Suprapubic skin (tissue), 4 donors: ENCODE measurements at places on chromosomes 4 and X. TPM values are rescaled to one million over a fixed set of nuclear protein-coding genes. Genes with fewer than 3 reads are reported as not detected.

GRCh38 chr4:25567253-25567652, 88.4 kb upstream of the SLC34A2 start:
- no peak for DNase-seq

- no peak for DNase-seq
These were observed 104.6 kb downstream of the REELD1 start for GRCh38 chr4:146318894-146319293.

- no peak for DNase-seq
These were observed 35.2 kb downstream of the AFF2 start for GRCh38 chrX:148535639-148536038.

DNA sequence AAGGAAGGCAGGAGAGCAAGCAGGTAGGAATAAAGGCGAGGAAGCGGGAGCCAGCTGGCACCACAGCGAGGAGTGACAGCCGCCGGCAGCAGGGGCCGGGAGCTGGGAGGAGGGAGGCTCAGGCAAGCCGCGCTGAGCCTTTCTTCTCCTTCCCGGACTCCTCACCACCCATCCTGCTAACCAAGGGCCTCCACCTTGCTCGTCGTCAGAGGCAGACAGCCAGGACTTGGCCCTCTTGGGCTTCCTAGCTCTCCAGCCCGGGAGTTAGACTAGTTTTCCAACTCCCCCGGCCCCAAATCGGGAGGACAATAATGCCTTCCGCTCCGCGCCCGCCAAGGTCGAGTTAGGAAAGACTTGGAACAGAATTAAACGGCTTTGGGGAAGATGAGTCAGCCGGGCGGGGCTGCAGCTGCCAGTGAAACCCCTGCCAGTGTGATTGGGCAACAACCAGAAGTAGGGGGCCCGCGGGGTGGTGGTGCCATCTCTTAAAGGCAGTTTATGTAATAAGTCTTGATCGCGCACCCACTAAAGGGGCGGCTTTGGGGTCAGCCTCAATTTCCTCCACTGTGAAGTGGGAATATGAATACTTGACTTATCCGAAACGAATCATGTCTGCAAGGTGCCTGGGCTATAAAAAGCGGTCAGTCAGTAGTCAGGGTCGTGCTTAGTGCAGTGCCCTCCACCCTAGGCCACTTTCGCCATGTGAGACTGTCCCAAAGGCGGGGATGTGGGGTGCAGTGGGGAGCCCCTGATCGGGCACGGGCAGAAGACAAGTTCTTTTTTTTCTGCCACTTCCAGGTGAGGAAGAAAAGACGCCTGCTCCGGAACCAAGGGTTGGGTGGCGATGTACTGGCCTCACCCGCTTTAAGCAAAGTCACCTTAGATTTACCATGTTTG, 6.7 kb upstream of the HSD17B10 start:
- peak; percentile 92 for DNase-seq

DNA sequence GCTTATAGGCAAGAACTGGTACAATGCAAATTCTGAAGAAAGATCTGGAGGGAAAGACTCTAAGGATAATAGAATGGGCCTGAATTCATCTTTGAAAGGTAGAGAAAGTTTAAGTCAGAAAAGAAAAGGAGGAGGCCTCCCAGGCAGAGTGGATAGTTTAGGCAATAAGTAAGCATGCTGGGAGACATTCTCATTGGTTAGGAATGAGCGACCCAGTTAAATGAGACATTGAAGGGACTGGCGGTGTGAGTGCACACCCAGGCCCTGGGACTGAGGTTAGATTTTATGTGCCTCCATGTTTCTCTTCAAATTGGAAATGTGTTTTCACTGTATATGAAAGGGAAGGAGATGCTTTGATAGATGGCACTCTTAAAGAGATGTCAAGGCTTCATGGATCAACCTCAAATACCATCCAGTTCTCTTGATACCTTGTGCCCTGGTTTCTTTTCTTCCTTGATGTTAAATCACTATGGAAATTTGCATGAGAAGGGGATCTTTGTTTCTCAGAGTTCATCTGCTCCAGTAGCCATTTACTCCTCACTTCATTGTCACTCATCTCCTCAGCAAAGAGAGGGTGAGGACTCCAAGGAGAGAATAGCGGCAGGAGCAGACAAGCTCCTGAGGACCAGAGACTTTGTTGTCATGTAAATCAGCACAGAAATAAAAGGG, 584.2 kb upstream of the INTU start:
- no peak for DNase-seq

- DNase-seq, result no peak
These were observed 89.3 kb upstream of the MAML3 start for GRCh38 chr4:140243278-140243753.

DNA sequence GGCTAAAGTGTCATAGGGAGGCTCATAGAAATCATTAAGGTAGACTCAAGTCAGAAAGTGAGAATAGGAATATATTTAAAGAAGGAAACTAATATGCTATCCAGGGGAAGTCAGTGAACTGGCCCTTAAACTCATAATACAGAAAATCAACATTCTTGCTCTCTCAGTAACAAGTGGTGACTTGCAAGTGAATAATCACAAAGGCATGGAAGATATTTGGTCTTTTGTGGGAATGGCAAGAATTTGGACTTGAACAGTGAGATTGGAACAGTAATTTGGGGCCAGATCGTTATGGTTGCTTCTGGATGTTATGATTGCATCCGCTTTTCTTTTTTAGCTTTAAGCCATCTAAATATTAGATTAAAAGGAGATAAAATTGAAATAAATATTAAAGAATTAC, 103.8 kb downstream of the TBC1D19 start:
- DNase-seq, result no peak

DNA sequence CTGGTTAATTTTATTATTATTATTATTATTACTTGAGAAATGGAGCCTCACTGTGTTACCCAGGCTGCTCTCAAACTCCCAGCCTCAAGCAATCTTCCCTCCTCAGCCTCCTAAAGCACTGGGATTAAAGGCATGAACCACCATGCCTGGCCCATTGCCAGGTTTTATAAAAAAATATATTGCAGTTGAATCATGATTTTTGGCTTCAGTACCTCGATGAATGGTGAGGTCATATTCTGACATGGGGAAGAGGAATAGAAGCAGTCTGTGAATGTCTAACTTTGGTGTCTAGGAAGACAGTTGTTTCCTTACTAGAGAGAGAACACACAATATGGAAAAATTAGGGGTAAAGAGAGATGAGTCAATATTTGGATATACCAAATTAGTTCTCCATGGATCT, 32.0 kb downstream of the CCSER1 start:
- no peak for DNase-seq

DNA sequence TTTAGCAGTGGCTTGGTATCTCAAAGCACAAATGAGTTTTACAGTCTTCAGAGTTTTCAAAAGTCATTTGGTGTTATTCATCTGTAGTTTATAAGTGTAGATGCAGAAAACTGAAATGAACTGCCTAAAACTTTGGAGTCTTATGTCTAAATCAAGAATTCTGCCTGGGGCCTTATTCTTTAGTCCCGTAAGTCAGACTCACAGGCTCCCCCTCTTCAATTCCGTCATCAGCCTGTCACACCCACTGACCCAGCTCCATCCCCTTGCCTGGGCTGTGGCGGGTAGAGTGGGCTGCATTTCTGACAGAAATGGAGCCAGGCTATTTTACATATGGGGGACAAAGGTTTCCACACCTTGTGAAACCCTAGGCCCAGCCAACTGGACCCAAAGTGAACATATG, 44.3 kb downstream of the TSPAN5 start:
- no peak for DNase-seq

- DNase-seq, result no peak
These were observed 14.3 kb downstream of the CT47C1 start for GRCh38 chrX:119087121-119087520.

DNA sequence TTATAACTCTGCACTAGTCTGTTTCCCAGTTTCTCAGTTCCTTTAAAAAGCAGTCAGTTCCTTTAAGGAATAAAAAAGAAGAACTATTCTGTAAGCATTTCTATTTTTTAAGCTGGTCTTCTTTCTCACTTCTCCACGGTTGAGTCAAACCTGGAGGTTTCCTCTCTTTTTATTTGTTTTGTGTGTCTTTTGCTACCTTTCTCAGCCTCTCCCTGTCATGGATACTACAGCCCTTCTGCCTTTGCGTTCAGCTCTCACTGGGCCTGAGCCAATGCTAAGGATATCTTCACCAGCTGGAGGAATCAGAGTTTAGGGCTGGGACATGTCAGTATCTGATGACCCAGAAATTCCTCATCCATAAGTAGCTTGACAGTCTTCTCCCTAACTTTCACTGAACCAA, 49.7 kb upstream of the PRKX start:
- DNase-seq, result no peak

- DNase-seq, result no peak
These were observed 11.1 kb upstream of the NAT8L start for GRCh38 chr4:2047781-2048581.

DNA sequence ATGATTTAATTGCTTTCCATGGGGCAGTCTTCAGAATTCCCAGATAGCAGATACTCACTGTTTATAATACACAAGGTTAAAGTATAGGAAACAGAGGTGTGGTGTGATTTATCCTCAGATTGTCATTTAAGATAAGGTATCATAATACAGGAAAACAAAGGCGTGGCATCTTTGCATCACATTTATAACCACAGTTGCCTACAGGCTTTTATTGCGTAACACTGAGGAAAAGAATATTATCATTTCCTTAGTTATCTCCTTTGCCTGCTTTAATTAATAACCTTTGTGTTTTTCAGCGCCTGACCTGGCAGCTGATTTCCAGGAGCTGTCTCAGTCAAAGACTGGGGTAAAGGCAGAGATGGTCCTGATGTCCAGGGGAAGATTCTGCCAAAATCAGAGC, 68.8 kb downstream of the SSX7 start:
- no peak for DNase-seq

DNA sequence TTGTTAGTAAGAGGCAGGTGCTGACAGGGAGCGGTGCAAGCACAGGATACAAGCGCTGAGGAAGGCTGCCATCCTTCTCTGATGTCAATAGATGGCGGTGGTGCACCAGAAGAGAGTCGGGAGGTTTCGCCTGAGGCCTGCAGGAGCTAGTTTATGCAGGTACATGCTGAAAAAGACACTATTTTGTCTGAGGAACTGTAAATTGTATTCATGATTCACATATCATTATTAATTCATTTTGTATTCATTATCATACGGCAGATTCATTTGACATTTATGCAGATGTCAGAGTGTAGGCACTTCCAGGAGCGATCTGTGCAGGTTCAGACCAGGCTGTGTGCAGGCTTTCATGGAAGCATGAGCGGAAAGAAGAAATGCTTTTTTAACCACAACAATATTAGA, 824.0 kb downstream of the STIM2 start:
- no peak for DNase-seq

DNA sequence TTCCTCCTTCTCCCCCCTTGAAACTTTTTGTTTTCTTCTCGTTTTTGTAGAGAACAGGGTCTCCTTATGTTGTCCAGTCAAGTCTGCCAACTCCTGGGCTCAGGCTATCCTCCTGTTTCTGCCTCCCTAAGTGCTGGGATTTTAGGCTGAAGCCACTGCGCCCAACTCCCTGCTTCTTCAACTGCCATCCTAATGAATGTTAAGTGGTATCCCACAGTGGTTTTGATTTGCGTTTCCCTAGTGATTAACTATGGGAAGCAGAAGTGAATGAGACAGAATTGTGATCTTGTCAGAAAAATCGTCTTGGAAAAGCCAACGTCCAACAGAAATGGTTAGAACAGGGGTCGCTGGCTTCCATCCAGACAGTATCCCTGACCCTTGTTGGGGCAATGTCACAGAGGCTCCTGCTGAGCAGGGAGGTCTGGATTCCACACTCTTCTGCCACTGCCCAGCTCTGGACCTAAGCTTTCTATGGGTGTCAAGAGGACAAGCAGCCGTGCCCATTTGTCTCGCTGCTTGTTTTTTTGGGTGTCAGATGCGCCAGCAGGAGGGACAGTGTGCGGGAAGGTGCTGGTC, 869 bp upstream of the ADD1 start:
- DNase-seq, result no peak

- DNase-seq, result no peak
These were observed 53.0 kb upstream of the RAPGEF2 start for GRCh38 chr4:159049780-159050375.

GRCh38 chr4:158826057-158826456, 57.2 kb downstream of the FNIP2 start:
- DNase-seq, result no peak

DNA sequence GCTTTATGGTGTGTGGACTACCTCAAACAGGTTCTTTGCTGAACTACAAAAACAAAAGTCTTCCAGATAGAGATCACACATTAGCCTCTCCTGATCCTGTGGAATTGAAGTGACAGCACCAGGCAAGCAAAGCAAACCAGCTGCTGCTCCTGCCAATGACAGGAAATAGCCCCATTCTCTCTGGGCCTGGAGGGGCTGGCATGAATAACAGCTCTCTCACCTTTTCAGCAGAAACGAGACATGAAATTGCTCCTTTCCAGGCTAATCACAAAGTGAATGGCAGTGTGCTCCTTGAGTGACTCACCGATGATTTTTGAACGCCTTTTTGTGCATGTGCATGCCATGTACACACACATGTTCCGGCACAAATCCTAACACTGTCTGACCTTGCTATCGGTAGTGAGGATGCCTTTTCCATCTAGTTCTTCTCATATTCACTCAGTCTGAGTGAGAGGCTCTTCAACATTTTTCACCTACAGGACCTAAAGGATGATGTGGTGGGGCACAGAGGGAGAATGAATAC, 24.4 kb downstream of the MFAP3L start:
- no peak for DNase-seq

DNA sequence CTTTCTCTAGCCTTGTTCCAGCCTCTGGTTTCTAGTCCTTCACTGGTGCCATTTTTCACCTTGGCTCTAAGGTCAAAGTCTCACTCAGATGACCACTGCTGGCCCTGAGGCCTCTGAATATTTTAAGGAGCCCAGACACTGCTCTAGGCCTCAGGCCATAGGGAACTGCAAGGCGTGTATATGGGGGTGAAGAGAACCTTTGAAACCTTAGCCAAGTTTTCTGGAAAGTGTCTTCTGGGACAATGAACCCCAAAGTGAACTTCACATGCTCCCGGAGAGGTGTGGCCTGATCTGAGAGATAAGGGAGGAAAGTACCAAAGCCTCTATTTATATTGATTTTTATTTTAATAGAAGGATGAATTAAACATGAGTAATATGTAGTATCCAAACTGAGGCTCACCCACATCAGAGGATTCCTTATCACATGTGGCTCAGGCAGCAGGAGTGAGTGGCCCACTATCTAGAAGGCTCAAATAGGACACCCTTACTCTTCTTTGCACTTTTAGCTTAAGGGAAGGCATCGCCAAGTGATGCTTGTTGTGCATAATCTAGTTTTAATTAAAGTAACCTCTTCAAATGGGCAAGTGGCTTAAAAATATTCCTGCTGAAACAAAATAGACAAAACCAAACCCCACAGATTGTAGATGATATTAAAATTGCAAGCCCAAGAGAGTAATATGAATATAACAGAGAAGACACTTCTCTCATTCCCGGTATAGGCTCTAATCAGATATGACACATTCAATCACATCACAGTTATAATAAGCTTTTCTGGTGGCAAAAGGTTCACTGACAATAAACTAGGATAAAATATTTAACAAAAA, 18.3 kb downstream of the GRPR start:
- DNase-seq, result no peak

- no peak for DNase-seq
These were observed 298.2 kb upstream of the KLF3 start for GRCh38 chr4:38365748-38366310.

Gene PAK3
- 2.7 TPM for total RNA-seq

Gene CFAP47
- total RNA-seq, result not detected

Gene PNMA5
- not detected for total RNA-seq

Gene CFP
- 1.1 TPM for total RNA-seq

Gene CT55
- not detected for total RNA-seq

Gene POU4F2
- total RNA-seq, result not detected

Gene LONRF3
- 1.9 TPM for total RNA-seq

Gene TCEAL1
- 49.3 TPM for total RNA-seq

Gene ZNF630
- 4.2 TPM for total RNA-seq

Gene NUP62CL
- 8.8 TPM for total RNA-seq

Gene SLITRK4
- total RNA-seq, result 2.2 TPM

Gene AKAP4
- total RNA-seq, result not detected

Gene USP11
- total RNA-seq, result 17.5 TPM

Gene TRIM2
- 45.1 TPM for total RNA-seq

Gene CD38
- total RNA-seq, result 0.15 TPM
